ENCODE measurements at places on chromosomes 13 and 19. TPM values are rescaled to one million over a fixed set of nuclear protein-coding genes. Genes with fewer than 3 reads are reported as not detected.
A peak's percentile ranks its signal among the peaks of the same experiment; 100 is the strongest.

The TPRX2 gene
- total RNA-seq = not detected

- H3K36me3 ChIP-seq = no peaks in the 10 kb centered on the region
- H3K4me1 ChIP-seq = no peaks in the 10 kb centered on the region
Measured at GRCh38 chr13:114057166-114058050, 75.0 kb downstream of the RASA3 start.

DNA sequence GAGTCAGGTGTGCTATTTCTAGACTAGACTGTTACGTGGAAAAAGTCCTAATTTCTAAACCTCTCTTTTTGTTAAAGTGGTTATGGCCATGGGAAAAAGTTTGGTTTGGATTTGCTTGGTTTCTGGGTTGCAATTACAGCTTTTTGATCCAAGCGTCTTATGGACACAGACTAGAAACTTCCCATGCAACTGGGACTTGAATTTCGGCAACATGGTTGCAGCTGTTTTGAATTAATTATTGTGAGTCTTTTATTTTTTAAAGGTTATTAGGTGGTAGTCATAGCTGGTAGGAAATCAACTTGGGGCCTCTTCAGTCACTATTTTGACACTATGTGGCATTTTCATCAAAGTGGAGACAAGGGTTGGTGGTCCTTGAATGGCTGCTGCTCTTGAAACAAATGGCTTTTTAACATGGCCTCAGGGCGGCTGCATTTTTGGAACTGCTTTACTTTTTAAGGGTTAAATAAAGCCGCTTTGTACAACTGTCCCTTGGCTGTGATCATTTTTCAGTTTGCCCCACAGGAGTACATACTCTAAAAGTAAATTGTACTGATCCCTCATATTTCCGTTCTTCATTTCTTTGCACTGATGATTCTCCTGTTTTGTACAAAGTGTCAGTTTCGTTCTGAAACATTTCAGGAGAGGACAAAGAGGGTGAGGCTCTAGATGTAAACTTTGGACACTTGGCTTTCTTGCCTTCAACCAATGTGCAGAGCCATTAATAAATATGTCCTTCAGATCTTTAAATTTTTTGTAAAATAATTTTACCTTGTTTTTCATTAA is 15.9 kb downstream of the HNRNPM start:
- no peak overlapping the region for H3K4me3 ChIP-seq
- peak overlapping the region; percentile 68 for H3K27ac ChIP-seq
- no peaks in the 10 kb centered on the region for H3K4me1 ChIP-seq
- peaks cover 23% of the 10 kb centered on the region for H3K36me3 ChIP-seq
- no peaks in the 10 kb centered on the region for H3K27me3 ChIP-seq
- peak; percentile 29 for DNase-seq

GRCh38 chr13:79491715-79492114 is 10.8 kb downstream of the NDFIP2 start:
- H3K36me3 ChIP-seq = no peaks in the 10 kb centered on the region
- no peak for DNase-seq
- H3K4me1 ChIP-seq = peaks cover 40% of the 10 kb centered on the region
- H3K27ac ChIP-seq = no peak overlapping the region
- H3K4me3 ChIP-seq = no peak overlapping the region
- no peaks in the 10 kb centered on the region for H3K27me3 ChIP-seq

- H3K4me3 ChIP-seq = no peak overlapping the region
- no peaks in the 10 kb centered on the region for H3K4me1 ChIP-seq
- H3K27ac ChIP-seq = no peak overlapping the region
- no peaks in the 10 kb centered on the region for H3K36me3 ChIP-seq
Measured at GRCh38 chr19:28558783-28559182, 654.2 kb downstream of the UQCRFS1 start.

The CASP14 gene
- not detected for total RNA-seq

DNA sequence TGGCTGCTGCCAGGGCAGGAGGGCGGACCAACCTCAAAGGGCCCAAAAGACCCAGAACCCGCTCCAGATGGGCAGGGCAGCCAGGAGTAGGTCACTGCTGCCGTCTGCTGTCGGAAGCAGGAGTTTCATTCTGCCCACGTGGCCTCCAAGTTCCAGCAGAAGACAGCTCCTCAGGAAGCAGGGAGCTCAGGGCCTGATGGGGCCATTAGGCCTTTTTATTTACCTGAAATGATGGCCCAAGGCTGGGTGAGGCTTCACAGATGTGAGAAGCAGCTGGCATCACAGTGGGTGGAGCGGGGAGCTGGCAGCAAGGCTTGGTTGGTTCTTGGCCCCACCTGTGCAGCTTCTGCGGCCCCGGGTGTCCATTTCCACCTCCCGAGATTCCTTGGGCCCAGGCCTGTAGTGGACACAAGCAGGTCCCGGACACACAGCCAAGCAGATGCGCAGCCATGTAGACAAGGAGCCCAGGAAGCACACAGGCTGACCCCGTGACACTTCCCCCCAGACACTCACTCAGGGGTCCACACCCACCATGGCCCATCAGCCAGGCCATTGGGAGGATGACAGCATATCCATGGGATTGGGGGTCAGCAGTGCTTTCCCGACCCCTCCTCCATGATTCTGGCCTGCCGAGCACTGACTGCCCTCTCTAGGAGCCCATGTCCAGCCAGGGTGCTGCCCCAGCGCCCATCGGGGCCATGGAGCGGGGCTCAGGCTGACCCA is 26.4 kb downstream of the C13orf46 start:
- H3K4me1 ChIP-seq = peaks cover 22% of the 10 kb centered on the region
- DNase-seq = no peak
- H3K27ac ChIP-seq = no peak overlapping the region

- H3K4me3 ChIP-seq = no peak overlapping the region
- no peaks in the 10 kb centered on the region for H3K4me1 ChIP-seq
- no peaks in the 10 kb centered on the region for H3K27me3 ChIP-seq
- DNase-seq = no peak
Measured at GRCh38 chr13:98890925-98891324, 86.9 kb downstream of the DOCK9 start.

The PRTN3 gene
- total RNA-seq = not detected

The TMEM238 gene
- not detected for total RNA-seq

The FARSA gene
- 31.9 TPM for total RNA-seq

DNA sequence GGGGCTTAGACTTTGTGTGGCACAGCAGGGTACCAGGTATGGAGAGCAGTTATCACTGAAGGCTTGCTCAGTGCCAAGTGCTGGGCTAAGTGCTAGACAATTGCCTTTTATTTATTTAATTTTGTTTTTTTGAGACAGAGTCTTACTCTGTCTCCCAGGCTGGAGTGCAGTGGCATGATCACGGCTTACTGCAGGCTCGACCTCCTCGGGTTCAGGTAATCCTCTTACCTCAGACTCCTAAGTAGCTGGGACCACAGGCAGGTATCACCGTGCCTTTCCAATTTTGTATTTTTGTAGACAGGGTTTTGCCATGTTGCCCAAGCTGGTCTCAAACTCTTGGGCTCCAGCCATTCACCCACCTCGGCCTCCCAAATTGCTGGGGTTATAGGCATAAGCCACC is 256.9 kb downstream of the ZNF536 start:
- H3K27ac ChIP-seq = no peak overlapping the region
- H3K4me1 ChIP-seq = no peaks in the 10 kb centered on the region
- H3K36me3 ChIP-seq = no peaks in the 10 kb centered on the region
- no peak for DNase-seq

DNA sequence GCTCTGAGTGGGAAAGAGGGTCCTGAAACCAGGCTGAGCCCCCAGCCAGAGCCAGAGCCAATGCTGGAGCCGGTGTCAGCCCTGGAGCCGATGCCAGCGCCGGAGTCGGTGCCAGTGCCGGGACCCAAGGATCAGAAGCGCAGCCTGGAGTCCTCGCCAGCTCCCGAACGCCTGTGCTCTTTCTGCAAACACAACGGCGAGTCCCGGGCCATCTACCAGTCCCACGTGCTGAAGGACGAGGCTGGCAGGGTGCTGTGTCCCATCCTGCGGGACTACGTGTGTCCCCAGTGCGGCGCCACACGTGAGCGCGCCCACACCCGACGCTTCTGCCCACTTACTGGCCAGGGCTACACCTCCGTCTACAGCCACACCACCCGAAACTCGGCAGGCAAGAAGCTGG is 369 bp downstream of the NANOS3 start:
- peaks cover 10% of the 10 kb centered on the region for H3K27me3 ChIP-seq
- H3K27ac ChIP-seq = no peak overlapping the region
- no peaks in the 10 kb centered on the region for H3K36me3 ChIP-seq
- DNase-seq = no peak
- peaks cover 22% of the 10 kb centered on the region for H3K4me1 ChIP-seq
- no peak overlapping the region for H3K4me3 ChIP-seq

GRCh38 chr19:35045667-35046300 is 4.3 kb downstream of the HPN start:
- H3K27ac ChIP-seq = no peak overlapping the region
- no peaks in the 10 kb centered on the region for H3K27me3 ChIP-seq
- no peaks in the 10 kb centered on the region for H3K4me1 ChIP-seq
- H3K36me3 ChIP-seq = no peaks in the 10 kb centered on the region
- no peak overlapping the region for H3K4me3 ChIP-seq

DNA sequence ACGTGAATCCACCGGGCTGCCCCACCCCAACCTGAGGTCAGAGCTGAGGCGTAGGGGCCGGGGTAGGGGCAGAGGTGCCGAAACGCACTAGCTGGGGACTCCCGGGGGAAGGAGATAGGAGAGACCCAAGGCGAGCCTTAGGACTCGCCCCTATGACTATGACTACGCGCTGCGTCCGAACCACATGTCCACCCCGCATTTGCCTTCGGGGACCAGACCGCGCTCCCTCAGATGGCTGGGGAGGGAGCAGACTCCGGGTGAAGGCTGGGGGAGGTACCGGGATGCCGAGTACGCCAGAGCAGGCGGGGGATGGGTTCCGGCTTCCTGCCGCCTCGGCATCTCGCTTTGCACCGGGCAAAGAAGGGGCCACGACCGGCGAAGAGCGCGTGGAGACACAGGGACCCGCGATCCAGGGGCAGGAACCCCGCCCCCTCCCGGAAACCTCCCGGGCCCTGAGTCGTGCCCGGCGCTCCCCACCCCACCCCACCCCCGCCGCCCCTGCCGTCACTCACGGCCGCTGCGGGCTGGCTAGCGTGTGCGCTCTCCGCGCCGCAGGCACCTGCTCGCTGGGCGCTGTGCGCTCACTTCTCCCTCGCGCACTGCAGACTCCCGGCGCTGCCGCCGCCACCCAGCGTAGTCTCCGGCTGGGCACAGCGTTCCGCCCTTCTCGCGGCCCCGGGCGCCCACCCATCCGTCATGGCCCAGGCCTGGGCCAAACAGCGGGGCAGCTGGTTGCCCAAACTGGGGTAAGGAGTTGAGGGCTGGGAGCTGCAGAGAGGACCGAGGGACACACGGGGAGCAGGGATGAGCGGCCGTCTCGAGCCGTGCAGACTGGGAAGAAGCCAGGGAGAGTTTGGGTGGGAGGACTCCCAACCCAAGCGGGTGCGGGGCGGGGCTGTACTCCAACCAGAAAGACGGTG is 622 bp upstream of the VSTM2B start:
- no peaks in the 10 kb centered on the region for H3K4me1 ChIP-seq
- H3K27ac ChIP-seq = no peak overlapping the region
- peaks cover 84% of the 10 kb centered on the region for H3K27me3 ChIP-seq
- peak overlapping the region; percentile 36 for H3K4me3 ChIP-seq

The NLRP9 gene
- not detected for total RNA-seq

DNA sequence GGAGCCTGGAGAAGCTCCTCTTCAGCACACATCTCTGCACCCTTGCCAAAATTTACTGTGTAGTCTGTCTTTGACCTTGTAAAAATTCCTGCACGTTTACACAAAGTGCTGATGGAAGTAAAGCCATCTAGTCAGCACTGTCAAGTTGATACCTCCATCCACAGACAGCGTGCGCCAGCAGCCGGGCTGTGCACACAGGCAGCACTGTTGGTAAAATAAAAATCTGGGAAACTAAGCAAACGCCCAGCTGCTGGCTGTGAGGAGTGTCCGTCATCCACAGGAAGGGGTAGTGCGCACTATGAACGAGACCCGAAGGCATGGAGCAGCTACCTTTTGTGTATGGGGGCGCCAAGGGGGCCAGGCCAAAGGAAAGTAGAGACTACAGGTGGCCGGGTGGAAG is 17.4 kb upstream of the SIGLEC11 start:
- H3K27me3 ChIP-seq = no peaks in the 10 kb centered on the region
- H3K36me3 ChIP-seq = peaks cover 5% of the 10 kb centered on the region
- H3K27ac ChIP-seq = no peak overlapping the region
- peaks cover 18% of the 10 kb centered on the region for H3K4me1 ChIP-seq
- no peak overlapping the region for H3K4me3 ChIP-seq

The ZNF415 gene
- total RNA-seq = 10.7 TPM

GRCh38 chr19:39328046-39328705 is 7.5 kb upstream of the LRFN1 start:
- no peaks in the 10 kb centered on the region for H3K27me3 ChIP-seq
- H3K27ac ChIP-seq = no peak overlapping the region
- H3K4me1 ChIP-seq = no peaks in the 10 kb centered on the region
- DNase-seq = peak; percentile 91
- H3K36me3 ChIP-seq = no peaks in the 10 kb centered on the region
- H3K4me3 ChIP-seq = no peak overlapping the region

All from sigmoid colon (tissue), 7 donors.